ENCODE measurements at places on chromosomes 7 and 10.

DNA sequence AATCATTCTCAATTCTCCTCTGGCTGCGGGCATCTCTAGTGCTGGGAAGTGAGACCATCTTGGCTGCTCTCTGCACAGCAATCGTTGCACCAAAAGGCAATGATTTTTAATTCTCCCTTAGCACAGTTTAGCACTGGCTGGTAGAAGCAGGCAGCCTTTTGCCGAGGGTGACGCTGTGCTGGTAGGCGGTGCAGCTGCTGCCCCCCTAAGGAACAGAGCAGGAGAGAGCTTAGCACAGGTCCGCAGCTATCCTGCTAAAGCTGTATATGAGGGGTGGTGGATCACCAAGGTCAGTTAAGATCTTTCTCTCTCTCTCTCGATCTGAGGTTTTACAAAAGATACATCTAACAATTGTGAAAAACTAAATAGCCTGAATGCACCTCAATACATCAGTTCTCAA is 390.1 kb downstream of the GATA3 start:
- peak; percentile 53 for DNase-seq

DNA sequence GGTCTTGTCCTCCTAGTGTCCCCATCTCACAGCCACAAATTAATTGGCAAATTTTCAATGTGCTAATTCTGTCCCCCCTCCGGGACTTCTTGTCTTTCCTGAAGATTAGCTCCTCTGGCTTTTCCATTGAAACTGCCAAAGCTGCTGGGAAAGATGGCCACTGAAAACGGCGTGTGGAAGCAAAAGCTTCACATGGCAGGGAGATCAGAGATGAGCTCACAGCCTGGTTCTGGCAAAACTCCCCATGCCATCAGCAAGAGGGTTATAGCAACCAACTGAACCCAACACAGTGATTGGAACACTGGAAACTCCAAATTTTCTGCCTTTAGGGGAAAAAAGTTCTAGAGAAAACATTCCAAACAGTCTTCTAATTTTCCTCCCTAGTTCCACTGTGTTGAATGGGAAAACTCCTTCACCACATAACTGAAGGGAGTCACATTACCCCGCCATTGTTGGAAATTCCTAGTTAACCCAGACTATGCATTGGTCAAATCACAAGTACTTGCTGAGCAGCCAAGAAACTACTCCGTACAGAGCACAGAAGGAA is 37.0 kb downstream of the NRAP start:
- no peak for DNase-seq

DNA sequence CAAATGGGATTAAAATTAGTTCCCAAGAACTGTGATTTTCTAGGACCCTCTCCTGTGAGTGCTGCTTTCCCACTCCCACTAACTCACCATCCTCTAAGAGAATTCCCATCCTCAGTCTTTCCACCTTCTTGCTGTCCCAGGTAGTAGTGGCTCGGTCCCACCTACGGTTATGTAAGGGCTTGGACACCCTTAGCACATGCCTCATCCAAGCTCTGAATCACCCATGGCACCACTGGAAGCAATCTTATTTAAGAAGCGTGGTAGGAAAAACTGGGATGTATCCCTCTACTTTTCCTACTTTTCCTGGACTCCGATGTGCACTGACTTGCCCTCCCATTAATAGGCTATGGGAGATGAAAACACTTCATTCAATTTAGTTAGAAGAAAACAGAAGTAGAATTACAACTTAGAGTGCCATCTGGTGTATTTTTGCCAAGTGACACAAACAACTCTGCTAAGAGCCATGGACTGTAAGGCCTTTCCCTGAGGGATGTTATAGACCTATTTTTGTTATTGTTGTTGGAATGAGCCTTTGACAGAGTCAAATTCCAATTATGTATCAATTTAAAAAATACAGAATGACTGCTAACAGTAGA is 13.7 kb upstream of the ANKRD22 start:
- no peak for DNase-seq

- no peak for DNase-seq
These were observed 82.5 kb downstream of the EGFR start for GRCh38 chr7:55101359-55101758.

DNA sequence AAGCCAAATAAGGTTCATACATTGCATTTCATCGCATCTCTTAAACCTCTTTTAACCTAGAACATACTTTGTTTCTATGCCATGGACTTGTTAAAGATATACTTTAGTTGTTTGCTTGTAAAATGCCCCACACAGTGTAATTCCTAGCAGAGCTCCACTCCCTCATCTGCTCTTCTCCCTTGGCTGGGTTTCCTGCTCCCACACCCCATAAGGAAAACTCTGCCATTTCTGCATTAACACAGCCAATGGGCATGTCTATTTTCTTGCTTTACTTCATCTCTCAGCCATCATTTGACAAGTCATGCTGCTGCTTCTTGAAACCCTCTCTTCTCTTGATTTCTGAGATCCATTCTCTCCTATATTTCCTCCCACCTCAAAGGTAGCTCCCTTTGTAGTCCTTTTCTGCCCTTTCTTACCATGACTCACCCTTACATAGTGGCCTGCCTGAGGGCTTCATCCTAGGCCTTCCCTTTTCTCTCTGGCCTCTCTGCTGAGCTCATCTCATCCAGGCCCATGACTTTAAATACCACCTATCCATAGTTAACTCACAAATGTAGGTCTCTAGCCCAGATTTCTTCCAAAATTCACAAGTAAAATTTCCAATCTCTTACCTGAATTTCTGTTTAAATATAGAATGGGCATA is 471.4 kb downstream of the ADRA2A start:
- no peak for DNase-seq

GRCh38 chr7:139889186-139889871 is 60.3 kb downstream of the TBXAS1 start:
- no peak for DNase-seq

DNA sequence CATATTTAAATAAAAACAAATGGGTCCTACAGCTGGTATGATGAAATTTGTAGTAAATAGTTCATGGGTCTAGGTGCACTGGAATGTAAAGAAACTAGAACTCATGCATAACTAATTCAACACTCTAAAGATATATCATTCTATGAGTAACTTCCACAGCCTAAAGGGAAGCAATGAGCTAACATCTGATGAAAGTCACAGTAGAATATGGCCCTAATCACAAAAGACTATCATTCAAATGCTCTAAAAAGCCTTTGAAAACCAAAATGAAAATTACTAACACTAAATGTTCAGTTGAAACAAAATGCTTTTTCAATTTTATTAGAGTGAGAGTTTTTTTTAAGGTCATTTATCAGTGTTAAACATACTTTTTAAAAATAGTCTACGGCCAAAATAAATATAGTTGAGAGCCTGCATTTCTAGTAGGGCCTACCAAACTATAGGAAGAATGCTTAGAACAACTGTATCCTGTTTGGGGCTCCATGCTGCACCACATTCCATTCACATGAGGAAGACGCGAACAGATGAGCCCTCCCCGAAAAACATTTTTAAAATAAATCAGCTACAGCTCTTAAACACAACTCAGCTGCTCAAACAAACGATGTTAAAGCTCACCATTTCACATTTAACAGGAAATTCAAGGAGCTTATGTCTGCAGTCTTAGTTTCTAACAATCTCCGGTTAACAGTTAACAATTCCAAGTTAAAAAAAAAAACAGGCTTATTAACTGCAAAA is 134.5 kb downstream of the NRBF2 start:
- no peak for DNase-seq

DNA sequence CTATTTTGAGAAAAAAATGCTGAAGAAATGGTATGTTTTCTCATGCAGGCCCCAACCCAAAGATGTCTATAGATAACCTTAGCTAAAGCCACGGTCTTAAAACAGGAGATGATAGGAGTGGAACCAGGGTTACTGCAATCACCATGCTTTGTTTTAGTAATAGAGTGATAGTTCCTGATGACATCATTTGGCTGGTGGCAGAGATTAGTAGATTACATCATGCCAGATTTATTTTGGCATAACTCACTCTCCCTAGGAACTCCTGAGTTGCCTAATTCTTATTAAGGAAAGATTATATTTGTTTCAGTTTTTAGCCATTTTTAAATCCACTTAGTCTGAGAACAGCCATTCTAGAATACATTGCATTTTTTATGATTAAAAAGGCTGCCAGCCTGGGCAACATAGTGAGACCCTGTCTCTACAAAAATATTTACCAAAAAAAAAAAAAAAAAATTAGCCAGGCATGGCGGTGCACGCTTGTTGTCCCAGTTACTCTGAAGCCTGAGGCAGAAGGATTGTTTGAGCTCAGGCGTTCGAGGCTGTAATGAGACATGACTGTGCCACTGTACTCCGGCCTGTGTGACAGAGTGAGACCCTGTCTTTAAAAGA is 17.8 kb downstream of the ENO4 start:
- DNase-seq = no peak

- no peak for DNase-seq
These were observed 179.7 kb upstream of the CDCA7L start for GRCh38 chr7:22125436-22125835.

GRCh38 chr10:118330295-118331076 is 11.6 kb downstream of the FAM204A start:
- no peak for DNase-seq

- DNase-seq = no peak
These were observed 214.5 kb upstream of the CNTNAP2 start for GRCh38 chr7:145902123-145902522.

DNA sequence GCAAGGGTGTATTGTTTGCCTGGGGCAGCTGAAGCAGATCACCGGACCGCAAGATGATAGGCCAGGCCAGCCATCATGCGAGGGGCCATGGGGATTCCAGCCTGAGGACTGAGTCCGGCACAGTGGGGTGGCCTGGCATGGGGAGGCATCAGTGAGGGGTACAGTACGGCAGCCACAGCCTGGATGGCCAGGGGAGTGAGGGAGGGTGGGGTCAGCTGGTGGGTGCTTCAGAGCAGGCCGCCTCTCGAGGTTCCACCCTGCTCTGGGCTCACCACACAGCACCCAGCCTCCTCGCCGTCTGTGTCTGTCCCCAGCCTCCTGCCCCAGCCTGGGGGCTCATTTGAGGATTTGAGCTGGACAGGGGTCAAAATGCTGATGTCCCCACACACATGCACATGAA is 508.5 kb upstream of the FOXK1 start:
- no peak for DNase-seq

GRCh38 chr7:80833289-80834268 is 85.3 kb downstream of the SEMA3C start:
- no peak for DNase-seq

DNA sequence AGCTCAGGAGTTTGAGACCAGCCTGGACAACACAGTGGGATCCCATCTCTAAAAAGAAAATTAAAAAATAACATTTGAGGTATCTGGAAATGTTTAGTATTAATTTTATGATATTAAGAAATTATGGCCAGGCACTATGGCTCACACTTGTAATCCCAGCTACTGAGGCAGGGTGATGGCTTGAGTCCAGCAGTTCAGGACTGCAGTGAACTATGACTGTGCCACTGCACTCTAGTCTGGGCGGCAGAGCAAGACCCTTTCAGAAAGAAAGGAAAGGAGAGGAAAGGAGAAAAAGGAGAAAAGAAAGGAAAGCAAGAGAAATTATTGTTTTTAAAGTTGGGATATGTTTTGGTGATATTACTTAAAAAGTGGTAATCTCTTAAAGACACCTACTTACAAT is 2.5 kb upstream of the CCDC186 start:
- no peak for DNase-seq

DNA sequence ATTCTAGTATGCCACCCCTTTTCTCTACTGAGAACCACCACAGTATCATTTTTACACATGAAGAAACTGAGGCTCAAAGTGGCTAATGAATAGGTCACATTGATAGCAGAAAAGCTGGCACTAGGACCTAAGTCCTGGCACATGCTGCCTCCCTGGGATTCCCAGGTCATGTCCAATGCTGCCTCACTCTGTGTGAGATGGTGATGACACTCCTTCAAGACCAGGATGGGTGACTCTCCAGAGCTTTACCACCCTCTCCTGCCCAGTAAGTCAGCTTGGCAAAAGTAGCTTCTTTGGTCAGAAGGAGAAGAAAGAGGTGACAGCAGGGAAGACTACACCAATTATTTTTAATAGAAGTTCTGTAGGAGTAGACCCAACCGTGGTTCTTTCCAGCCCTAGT is 13.3 kb upstream of the AKR1B10 start:
- DNase-seq = no peak

DNA sequence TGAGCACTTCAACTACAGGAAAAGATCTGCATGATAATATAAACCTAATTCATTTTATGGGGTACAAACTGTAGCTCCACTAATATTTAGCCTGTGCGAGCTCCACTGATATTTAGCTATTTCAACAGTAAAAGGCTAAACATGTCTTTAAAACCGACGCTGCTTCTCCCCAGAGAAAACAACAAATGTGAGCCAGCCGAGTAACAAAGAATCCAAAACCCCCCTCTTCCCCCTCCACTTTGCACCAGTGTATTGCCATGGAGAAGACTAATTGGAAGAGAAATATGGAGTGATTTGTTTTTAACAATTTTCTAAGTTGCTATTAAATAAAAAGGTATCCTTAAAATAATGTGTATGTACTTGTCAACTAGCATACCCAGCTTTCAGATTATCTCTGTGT is 136.7 kb downstream of the GFRA1 start:
- no peak for DNase-seq

GRCh38 chr7:98470485-98471240 is 69.8 kb upstream of the BAIAP2L1 start:
- DNase-seq = peak; percentile 42

DNA sequence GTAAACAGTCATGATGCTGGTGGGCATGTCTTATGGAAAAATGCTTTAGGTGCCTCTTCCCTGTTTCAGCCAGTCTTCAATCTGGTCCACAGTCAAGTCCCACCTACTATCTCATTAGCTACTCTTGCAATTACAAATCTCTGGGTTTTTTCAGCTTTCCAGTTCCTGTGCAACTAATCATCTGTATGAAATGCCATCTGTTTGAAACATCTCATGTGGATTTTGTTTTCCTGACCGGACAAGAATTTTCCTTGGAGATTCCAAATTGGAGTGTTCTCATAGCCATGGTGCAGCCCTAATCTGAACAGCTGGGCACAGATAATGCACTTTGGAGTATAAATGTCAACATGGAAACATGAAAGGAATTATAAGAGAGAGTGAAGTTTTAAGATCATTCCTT is 41.3 kb upstream of the CALN1 start:
- DNase-seq = no peak

GRCh38 chr7:139567647-139568345 is 44.3 kb downstream of the CLEC2L start:
- DNase-seq = no peak

DNA sequence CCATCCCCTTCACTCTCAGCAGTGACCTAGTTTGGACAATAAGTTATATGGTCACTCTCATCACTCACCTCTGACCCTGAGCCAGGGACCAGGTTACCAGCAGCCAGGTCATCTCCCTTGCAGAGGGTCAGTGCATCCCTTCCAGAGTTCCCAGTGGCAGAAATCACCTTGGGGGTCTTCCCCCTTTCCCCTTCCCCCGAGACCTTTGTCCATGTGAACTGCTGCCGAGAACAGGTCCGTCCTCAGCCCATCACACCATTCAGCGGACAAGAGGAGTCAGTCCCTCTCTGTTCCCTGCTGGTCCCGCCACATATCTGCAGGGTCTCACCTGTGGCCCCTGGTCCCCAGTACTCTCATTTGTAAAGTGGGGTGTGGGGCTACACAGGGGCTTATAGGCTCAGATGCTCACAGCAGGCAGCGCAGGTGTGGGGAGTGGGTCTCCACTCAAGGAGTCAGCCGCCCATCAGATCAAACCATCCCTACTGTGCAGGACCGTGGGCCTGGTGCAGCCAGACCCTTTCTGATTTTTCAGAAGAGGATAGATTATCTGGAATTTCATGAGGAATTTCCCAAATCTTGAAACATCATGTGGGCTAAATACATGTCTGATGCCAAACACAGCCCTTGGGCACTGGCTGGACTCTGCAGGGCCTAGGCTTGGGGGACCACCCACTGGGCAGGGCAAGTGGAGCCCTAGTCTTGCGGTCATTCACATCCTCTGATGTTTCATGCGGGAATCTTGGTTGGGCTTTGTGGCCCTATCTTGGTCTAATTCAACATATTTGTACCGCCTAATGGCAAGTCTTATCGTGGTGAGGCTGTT is 6.5 kb downstream of the DEPP1 start:
- DNase-seq = no peak

Measured in stimulated activated naive CD8-positive, alpha-beta T cell treated with anti-CD3 and anti-CD28 coated beads, Interleukin-15, Interleukin-2, amounts not matched to agents 100 U/mL and 50 U/mL, for 24 hours (primary cell).